ENCODE measurements at places on chromosomes 12 and 14.
A peak's percentile ranks its signal among the peaks of the same experiment; 100 is the strongest.

- DNase-seq, result no peak
Observed at GRCh38 chr12:22526836-22527235, 17.5 kb downstream of the C2CD5 start.

DNA sequence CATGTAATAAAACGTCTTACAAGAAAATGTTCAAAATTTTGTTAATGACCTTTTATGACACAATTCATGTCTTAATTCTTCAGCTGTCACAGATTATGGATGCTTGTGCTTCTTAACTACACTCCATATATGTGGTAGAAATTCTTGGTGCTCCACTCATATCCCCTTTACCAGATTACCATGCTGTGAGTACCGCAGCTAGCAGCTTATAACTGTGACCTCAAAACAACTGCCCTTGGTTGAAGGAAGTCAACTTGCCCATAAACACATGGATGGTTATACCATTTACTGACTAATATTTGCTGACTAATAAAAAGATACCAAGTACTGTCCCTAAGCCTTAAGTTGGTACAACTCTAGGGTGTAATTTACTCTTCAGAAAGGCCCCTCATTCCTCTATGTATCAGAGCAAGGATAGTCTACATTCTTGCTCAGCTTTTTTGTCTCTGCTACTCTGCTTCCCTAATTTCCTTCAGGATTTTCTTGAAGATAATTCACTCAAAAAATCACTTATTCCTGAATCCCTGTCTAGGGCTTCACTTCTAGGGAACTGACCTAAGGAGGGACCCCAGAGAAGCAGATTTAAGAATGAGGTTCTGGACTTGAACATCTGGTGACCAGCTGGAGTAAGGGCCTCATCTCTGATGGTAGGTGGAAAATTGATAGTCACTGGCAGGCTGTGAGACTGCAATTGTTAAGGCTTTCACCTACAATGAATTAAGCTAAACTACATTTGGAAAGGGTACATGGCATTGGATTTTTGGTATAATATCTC lies 152.3 kb downstream of the SLC6A15 start:
- no peak for DNase-seq

DNA sequence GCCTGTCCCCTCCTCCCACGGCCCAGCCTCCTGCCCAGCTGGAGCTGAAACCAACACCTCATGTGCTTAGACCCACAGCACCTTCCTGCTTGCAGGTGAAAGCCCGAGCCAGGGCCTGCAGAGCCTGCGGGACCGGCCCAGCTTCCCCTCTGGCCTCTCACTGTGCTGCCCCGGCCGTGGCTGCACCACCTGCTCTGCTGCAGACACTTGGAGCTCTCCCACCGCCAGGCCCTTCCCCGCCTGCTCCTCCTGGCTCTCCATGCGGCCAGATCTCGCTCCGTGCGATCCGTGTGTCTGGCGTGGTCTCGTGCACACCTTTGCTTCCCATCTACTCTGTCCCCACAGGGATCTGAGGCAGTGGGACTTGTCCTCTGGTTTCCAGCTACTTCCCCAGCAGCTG lies 72.2 kb upstream of the FBRSL1 start:
- DNase-seq, result no peak

GRCh38 chr12:25269701-25270100 lies 19.0 kb upstream of the KRAS start:
- no peak for DNase-seq

- peak; percentile 22 for DNase-seq
Observed at GRCh38 chr14:100083706-100084105, 18.5 kb downstream of the EVL start.

DNA sequence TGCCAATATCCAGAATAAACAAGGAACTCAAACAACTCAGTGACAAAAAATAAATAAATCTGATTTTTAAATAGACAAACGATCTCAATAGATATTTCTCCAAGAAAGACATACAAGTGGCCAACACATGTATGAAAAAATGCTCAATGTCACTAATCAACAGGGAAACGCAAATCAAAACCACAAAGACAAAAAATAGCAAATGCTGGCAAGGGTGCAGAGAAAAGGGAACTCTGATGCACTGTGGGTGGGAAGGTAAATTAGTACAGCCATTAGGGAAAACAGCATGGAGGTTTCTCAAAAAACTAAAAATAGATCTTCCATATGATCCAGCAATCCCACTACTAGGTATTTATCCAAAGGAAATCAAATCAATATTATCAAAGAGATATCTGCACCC lies 3.5 kb upstream of the EIF5 start:
- DNase-seq, result no peak

GRCh38 chr12:132909030-132909368 lies 21.6 kb upstream of the CHFR start:
- DNase-seq, result no peak
